ENCODE measurements at places on chromosomes 2 and 18.

GRCh38 chr2:8170552-8171327, 511.1 kb upstream of the ID2 start:
- no peaks in the 10 kb centered on the region for H3K27me3 ChIP-seq
- no peak for DNase-seq
- no peaks in the 10 kb centered on the region for H3K4me1 ChIP-seq
- no peak overlapping the region for H3K27ac ChIP-seq
- no peak overlapping the region for H3K4me3 ChIP-seq

GRCh38 chr18:37261246-37261840, 304.3 kb downstream of the CELF4 start:
- H3K27ac ChIP-seq, result no peak overlapping the region
- H3K4me1 ChIP-seq, result no peaks in the 10 kb centered on the region
- DNase-seq, result no peak
- no peaks in the 10 kb centered on the region for H3K36me3 ChIP-seq

DNA sequence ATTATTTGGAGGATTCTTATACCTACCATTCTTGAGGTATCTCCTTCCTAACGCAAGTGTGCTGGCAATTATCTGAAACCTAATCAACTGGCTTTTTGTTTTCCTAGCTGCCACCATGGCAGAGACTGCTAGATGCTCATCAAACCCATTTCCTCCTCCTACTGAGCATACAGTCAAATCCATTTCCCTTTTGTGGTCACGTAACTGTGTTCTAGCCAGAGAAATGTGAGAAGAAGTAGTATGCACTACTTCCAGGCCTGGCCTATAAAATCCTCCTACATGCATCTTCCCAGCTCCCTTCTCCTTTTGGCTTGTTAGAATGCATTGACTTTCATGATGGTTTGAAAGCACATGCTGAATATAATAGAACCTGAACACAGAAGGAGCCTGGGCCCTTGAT, 494.1 kb upstream of the MEIS1 start:
- no peak overlapping the region for H3K4me3 ChIP-seq
- no peak for DNase-seq
- H3K36me3 ChIP-seq, result no peaks in the 10 kb centered on the region
- no peak overlapping the region for H3K27ac ChIP-seq
- no peaks in the 10 kb centered on the region for H3K4me1 ChIP-seq

- H3K36me3 ChIP-seq, result no peaks in the 10 kb centered on the region
- H3K27ac ChIP-seq, result no peak overlapping the region
- H3K27me3 ChIP-seq, result no peaks in the 10 kb centered on the region
- H3K4me1 ChIP-seq, result no peaks in the 10 kb centered on the region
- no peak overlapping the region for H3K4me3 ChIP-seq
- DNase-seq, result no peak
Observed at GRCh38 chr2:169162613-169163012, 93.2 kb downstream of the DHRS9 start.

DNA sequence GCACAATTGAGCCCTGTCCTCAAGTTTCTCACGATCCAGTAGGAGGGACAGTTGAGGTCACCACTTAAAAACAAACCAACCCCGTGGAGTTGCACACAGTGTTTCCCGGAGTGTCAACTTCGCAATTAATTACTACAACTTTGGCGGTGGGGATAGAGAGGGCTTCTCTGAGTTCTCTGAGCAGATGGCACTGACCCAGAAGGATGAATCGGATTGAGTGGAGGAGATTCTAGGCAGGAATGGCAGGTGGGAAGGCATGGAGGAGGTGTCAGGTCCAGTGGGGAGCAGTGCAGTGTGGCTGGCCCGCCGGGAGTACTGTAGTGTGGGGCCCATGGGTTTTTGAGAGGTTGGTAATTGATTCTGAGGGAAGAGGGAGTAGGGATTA, 12.0 kb downstream of the SIX3 start:
- DNase-seq, result no peak
- no peak overlapping the region for H3K27ac ChIP-seq
- H3K27me3 ChIP-seq, result peaks cover 99% of the 10 kb centered on the region
- no peaks in the 10 kb centered on the region for H3K36me3 ChIP-seq

DNA sequence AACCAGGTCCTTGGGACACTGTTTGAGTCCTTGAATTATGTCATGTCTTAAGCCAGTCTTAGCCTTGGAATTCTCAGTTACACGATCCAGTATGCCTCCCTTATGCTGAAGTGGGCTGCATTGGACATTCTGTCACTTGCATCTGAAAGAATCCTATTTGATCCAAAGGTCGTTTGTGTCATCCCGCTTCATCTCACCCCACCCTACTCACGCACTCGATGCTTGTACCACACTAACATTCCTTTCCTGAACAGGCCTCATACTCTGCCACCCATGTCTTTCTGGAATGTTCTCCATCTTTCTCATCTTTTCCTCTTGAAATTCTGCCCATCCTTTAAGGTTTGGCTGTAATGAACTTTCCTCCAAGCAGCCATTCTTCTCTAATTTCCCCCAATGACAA, 27.9 kb upstream of the ZFP36L2 start:
- peaks cover 9% of the 10 kb centered on the region for H3K36me3 ChIP-seq
- DNase-seq, result no peak
- no peak overlapping the region for H3K4me3 ChIP-seq
- no peaks in the 10 kb centered on the region for H3K27me3 ChIP-seq
- H3K27ac ChIP-seq, result no peak overlapping the region

- H3K27ac ChIP-seq, result no peak overlapping the region
- DNase-seq, result no peak
- H3K36me3 ChIP-seq, result no peaks in the 10 kb centered on the region
- no peaks in the 10 kb centered on the region for H3K27me3 ChIP-seq
Observed at GRCh38 chr18:22778996-22779395, 154.1 kb upstream of the RBBP8 start.

DNA sequence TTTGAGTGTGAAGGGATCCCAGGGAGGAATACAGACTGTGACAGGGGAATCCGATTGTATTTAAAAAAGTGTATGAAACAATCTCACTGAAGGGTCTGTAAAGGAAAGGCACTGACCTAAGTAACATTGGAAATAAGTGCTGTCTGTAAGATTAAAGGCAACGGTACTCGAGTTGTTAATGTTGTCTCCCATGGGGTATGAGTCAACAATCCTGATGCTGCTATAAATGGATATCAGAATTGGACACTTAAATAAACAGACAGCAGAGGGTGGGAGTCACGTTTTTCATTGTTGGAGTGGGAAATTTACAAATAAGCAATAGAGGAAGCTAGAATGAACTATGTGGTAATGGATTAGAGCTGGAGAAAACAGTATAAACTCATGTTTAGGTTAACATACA, 452.4 kb upstream of the RGPD4 start:
- H3K27ac ChIP-seq, result no peak overlapping the region
- H3K4me1 ChIP-seq, result no peaks in the 10 kb centered on the region
- DNase-seq, result no peak
- H3K4me3 ChIP-seq, result no peak overlapping the region
- H3K27me3 ChIP-seq, result no peaks in the 10 kb centered on the region
- no peaks in the 10 kb centered on the region for H3K36me3 ChIP-seq
